ENCODE measurements at places on chromosomes 16 and 17.
A peak's percentile ranks its signal among the peaks of the same experiment; 100 is the strongest.

GRCh38 chr17:45948881-45949624 is 50.0 kb upstream of the STH start:
- peak; percentile 99 for DNase-seq

DNA sequence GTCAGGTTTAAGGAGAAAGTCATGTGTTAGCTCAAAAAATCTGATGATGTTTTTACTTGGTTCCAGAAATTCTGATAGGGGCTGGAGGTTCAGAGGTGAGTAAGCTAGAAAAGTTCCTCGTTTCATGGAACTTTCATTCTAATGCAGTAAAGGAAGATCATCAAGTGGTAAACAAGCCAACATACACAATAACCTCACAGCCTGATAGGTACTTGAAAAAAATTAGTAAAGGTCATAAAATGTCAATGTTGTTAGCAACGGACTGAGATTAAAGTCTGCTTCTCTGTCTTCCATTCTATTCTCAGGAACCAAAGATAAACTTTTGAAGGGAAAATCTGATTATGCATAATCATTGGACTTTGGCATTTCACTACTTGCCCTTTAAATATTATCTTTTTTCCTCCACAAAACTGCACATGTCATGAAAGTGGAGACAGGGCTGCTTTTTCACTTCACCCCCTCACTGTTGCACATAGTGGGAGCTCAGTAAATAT is 165.4 kb upstream of the MAF start:
- no peak for DNase-seq

DNA sequence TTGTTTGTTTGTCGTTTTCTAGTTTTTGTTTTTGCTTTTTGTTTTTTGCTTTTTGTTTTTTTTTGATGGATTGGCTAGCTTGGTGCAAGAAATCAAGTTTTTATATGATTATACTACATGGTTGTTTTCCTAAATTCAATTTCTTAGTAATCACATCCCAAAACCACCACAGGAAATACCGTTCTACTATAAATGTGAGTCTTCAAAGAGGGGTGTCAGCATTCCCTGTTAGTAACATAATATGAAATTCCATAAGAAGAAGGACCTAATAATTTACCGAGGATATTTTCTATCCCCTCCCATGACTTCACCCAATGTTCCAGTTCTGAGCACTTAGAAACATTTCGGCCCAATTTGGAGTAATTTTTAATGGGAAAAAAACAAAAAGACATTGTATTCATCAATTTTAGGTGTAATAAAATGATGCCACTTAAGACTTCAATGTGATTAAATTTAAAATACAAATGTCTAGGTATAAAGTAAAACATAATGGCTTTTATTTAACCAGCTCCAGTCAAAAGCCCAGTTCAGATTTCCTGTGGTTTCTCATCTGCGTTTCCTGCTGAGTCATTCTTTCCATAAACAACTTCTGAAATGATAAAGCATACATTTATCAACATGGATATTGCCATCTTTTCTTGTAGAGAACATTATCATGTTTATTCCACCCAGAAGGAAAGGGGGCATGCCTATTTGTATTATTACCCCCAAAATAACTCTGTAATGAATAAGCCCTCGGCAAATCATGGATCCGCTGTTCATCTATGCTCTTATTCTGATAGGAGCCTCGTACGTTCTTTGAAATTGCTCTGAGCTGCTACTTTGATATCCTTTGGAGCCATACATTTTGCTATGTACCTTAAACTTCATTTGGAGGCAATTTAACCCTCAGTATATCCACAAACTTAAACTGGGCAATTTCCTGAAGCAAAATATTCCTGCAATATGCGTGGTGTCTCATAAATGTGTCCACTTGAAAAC is 28.1 kb downstream of the HSBP1 start:
- no peak for DNase-seq

- DNase-seq: no peak
These were observed 7.8 kb upstream of the MAPK7 start for GRCh38 chr17:19370493-19370960.

GRCh38 chr17:81906476-81907218 is 4.6 kb downstream of the PCYT2 start:
- peak; percentile 69 for DNase-seq

- DNase-seq: no peak
These were observed 1.6 kb downstream of the PYCARD start for GRCh38 chr16:31200821-31201568.

GRCh38 chr17:59311051-59311468 is 20.4 kb upstream of the YPEL2 start:
- peak; percentile 79 for DNase-seq

- DNase-seq: no peak
These were observed 75.7 kb upstream of the TMEM132E start for GRCh38 chr17:34503528-34504195.

DNA sequence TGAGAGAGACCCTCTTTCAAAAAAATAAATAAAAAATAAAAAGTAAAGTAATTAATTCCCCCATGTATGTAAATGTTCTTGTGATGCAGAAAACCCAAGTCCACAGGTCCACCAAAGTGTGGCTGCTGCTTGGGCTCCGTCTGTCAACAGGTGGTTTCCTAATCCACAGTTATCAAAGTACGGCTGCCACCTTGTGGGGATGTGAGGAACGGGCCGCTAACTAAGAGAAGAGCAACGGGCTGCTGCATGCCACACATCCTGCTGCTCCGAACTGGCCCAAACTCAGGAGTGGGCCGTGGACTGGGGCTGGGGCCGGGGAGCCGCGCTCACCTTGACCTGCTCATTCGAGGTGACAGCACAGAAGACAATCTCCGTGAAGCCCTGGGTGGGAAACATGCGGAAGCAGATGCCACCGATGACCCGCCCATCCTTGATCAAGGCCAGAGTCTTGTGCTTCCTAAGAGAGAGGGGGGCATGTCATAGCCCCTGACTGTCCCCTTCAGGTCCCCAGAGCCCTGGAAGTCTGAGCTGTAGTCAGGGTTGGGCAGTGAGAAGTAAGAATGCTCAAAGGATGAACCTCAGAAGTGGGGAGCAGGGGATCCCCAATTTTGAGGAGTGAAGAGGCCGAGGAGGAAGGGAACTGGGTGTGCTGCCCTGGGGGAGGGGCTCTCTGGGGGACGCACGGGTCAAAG is 4.3 kb downstream of the KAT2A start:
- peak; percentile 91 for DNase-seq

- DNase-seq: peak; percentile 27
These were observed 14.4 kb downstream of the ZNF232 start for GRCh38 chr17:5097101-5097834.

- DNase-seq: no peak
These were observed 105.4 kb downstream of the ZNF423 start for GRCh38 chr16:49750341-49751000.

DNA sequence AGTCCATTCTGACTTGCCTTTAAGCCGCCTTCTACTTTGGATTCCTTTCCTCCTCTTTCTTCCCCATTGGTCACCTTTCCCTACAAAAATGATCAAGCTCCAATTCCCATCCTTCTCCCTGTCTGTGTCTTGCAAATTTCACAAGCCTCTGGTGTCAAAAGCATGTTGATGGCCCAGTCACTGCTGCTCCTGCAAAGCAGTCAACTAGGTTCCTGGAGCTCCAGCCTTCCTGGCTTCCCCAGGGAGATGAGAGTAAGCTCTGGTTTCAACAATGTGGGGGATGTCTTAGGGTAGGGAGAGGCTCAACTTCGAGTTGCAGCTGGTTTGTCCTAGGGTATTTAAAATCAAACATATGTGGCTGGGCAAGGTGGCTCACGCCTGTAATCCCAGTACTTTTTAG is 36.1 kb upstream of the HELZ start:
- peak; percentile 74 for DNase-seq

DNA sequence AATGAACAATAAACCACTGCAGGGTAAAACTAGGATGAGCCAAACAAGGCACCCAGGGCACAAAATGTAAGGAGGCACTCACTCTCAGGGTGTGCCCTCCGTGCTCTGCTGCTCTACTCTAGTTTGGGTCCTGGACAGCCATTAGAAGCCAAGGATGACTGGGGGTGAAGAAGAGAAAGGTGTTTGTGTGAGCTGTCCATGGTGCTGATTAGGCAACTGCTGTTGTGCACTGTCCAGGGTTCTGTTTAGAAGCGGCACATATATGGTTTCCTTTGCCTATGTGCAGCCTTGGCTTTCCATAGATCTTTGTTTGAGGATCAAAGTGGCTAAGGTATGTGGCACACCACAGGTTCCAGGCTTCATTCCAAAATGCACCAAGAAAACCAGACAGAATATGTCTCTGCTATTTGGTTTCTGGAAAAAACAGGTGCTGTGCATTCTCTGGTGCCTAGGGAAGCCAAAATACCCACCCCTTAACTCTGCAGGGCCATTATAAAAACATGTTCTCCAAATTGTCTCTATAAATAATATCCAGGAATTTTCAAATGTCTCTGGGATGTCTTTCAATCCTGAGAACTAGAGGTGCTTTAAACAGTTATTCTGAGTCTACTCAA is 123.5 kb downstream of the CBLN1 start:
- DNase-seq: no peak

- no peak for DNase-seq
These were observed 10.3 kb upstream of the IRF8 start for GRCh38 chr16:85888405-85889331.

GRCh38 chr16:75256696-75257343 is 5.4 kb upstream of the BCAR1 start:
- no peak for DNase-seq

- DNase-seq: no peak
These were observed 318.3 kb downstream of the SLC39A11 start for GRCh38 chr17:72774236-72774635.

DNA sequence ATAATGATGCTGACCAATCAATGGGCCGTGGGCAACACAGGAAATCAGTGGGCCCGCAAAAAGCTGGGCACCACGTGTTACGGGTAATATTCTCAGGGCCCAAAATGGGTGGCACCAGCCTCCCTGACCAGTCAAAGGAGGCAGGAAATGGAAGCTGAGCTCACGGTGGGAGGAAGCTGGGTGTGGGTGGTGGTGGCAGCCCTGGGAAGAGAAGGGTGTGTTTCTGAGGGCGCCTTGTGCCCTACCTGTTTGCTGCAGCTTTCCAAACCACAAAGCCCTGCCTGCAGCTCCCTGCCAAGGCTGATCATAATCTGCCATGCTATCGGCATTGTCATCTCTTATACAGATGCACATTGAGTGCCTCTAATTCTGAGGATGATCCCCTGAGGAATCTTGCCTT is 457.9 kb downstream of the SLC39A11 start:
- no peak for DNase-seq

- DNase-seq: no peak
These were observed 254.9 kb downstream of the PARN start for GRCh38 chr16:14375132-14375491.

All from D341Med (cell line).